ENCODE measurements at places on chromosomes 2 and 18.
A peak's percentile ranks its signal among the peaks of the same experiment; 100 is the strongest.

DNA sequence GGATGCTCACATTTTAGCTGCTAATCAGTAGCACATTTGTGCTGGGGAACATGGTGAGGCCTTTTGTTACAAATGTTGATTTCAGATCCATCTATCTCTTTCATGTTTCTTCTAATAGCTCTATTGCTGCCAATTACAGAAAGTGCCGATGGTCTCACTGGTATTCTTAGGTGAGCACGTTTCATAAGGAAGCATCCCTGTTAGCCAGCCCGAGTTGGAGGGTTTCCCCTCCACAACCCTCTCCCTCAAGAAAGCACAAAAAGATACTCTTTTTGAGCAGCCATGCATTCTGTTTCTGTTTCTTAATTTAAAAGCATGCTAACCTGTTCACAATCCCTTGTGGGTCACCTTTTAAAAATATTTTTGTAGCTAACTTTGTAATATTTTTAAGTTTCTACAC lies 30.8 kb upstream of the ST8SIA5 start:
- DNase-seq, result no peak

GRCh38 chr2:38146275-38146906 lies 70.4 kb upstream of the CYP1B1 start:
- peak; percentile 10 for DNase-seq

GRCh38 chr2:121887513-121888188 lies 132.2 kb downstream of the TSN start:
- DNase-seq, result no peak

DNA sequence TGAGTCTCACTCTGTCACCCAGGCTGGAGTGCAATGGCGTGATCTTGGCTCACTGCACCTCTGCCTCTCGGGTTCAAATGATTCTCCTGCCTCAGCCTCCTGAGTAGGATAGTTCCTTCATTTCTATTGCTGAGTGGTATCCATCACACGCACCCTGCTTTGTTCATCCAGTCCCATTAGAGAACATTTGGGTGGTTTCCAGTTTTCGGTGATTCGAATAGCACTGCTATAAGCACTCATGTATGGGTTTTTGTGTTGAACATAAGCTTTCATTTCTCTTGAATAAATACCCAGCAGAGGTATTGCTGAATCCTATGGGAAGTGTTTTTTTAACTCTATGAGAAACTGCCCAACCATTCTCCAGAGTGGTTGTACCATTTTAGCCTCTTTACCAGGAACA lies 147.3 kb downstream of the DDX1 start:
- DNase-seq, result no peak

All from nephron progenitor cell (in vitro differentiated cells).